CD4-positive, alpha-beta memory T cell (primary cell): ENCODE measurements at places on chromosomes 5 and 9.
A peak's percentile ranks its signal among the peaks of the same experiment; 100 is the strongest.

DNA sequence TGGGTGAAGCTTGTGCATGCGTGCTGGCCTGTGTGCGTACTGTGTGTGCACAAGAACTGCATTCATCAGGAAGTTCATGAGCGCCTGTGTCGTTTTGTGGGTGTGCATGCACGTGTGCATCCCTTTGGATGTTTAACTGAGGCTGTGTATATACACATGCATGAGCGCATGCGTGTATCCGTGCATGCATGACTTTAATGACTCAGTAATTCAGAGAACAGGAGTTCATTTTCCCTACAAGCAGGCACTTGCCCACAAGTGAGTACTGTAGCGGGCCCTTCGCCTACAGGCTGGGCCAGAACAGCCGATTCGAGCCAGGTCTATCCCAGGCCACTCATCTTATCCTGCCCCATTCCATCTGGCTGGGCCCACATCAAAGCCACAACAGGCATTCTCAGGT lies 29.8 kb downstream of the CORO2A start:
- no peak for DNase-seq

DNA sequence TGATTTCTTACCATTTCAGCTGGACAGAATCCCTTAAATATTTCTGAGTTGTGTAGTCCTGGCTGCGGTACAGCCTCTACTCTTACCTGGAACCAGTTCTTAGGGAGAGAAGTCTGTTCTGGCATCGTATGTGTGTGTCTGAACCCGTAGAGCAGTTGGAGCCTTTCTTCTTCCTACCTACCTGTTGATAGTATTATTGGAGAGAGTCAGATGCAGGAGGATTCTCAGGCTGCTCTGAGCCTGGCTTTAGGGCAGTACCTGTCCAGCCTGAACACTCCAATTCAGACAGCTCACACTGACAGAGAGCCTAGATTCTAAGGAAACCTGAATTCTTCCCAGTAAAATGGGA lies 190.1 kb downstream of the CD180 start:
- DNase-seq, result no peak

DNA sequence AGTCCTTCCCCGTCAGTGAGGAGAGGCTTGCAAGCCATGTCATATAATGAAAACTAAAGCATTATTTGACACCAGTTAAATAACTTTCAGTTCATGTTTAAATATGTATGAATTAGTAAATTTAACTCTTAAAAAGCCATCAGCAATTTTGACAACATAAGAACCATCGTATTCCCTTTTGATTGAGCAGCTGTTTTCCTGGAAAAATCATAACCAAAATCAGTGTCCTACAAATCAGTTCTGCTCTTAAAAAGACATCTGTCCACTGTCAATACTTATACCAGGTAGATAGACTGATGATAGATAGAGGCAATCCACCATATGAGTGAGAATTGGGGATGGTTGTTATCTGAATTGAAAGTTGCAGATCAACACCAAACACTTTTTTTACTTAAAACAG lies 2.3 kb downstream of the DIRAS2 start:
- DNase-seq, result no peak

GRCh38 chr5:116068028-116068632 lies 16.7 kb upstream of the COMMD10 start:
- DNase-seq, result peak; percentile 32

DNA sequence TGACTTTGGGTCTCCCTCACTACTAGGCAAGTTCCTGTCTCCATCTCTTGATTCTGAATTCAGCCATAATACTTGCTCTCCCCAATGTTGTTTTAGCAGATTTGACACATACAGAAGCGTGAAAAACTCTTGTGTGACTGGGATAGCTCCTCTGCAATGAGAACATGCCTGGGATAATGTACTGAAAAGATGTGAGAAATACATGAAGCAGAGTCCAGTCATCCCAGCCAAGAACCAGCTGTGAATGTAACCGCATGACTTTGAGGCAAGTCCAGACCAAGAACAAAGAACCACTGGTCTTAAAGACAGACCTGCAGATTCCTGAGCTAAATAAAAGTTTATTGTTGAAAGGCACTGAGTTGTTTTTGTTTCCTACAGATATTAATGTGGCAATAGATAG lies 135.0 kb downstream of the NMUR2 start:
- DNase-seq, result no peak

DNA sequence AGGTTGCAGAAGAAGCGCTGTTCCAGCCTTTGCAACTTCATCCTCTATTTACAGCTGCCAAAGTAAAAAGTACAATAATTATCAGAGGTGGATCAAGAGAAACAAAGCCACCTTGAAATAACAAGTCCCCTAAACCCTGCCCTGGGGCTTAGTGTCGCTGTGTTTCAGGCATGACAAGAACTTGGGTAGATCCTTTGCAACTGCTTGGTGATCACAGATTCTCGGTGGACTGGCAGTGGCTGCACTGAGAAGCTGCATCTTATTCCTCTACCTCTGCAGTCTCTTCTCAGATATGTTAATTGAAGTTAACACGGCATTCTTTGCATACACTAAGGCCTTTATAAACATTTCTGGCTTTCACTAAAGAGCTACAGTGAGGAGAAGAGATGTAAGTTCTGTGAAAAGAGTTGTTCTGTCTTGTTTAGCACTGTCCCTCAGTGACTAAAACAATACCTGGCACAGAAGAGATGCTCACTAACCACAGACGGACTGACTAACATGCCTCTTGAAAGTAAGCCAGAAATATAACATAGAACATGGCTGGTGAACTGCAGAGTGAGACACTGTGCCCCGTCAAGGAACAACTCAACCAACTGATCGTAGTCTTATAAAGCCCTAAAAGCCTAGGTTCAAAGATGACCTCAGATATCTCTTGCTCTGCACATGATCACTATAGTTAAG lies 144.2 kb downstream of the MLLT3 start:
- DNase-seq, result no peak

GRCh38 chr5:139379626-139380449 lies 3.3 kb downstream of the SLC23A1 start:
- DNase-seq, result no peak

DNA sequence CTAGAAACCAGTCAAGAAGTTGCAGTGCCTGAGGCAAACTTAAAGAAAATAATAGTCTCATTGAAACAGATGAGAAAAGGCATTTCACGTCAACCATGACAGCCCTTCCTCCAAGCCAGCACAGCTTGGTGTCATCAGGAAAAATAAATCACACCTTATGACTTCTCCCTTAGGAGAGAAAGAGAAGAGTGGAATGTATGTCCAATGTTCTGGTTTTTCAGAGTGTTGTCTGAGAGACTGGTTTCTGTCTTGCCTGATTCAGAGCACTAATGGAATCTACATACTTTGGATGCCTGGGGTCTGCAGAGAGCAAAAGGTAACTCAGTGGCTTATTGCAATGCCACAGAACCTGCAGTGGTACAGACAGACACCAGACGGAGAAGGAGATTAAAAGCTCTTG lies 105.5 kb upstream of the PDE4D start:
- no peak for DNase-seq

- DNase-seq, result no peak
Measured at GRCh38 chr9:5688109-5688508, 59.2 kb downstream of the RIC1 start.

GRCh38 chr5:56142614-56143372 lies 90.3 kb downstream of the ANKRD55 start:
- no peak for DNase-seq

DNA sequence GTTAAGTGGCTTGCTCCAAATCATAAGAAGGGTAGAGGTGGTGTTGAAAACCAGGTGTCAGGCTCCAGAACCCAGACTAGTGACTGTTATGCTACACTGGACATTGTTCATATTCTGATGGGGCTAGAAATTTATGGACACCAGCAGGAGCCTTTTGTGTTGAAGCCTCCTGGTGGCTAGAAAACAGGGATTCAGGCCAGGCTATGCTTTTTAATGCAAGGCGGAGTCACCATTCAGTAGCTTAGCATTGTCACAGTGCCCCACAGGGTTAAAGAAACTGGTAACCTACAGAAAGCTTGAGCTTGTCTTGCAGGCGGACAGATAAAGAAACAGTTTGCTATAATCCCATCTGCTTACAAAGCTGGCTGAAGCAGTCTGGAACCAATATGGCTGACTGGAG lies 23.0 kb upstream of the GOLM1 start:
- no peak for DNase-seq

- DNase-seq, result no peak
Measured at GRCh38 chr5:11851965-11852716, 52.1 kb downstream of the CTNND2 start.
